ENCODE measurements at places on chromosomes 7 and 10.

- DNase-seq = no peak
These were observed 97.6 kb downstream of the PRPF18 start for GRCh38 chr10:13684252-13684791.

DNA sequence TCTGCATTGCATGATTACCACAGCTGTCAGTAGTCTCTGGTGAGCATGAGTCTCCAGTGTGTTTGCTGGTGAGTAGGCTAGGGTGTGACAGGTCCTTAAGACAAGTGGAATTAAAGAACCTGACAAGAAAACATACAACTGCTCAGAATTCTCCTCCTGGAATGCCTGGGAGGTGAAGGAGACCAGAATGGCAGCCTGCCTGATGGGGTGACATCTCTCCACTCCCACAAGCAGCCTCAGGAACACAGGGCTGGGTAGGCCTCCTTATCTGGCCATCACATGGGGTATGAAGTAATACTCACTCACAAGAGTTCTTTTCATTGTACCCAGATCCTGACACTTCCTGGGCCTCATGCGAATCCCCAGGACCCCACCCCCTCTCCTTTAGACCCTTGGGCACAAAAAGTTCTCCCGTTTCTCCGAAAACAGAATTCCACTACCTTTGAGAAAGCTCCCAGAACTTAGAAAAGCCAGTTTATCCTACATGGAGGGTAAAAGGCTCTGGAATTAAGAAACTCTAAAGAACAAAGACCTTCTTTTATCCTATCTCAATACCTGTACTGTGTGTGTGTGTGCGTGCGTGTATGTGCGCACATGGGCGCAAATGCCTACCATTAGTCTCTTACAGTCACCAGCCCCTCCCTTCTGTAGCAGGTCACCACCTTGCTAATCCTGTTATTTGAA, 33.4 kb upstream of the C1GALT1 start:
- DNase-seq = no peak

GRCh38 chr10:75972491-75973276, 541.3 kb downstream of the LRMDA start:
- DNase-seq = no peak

DNA sequence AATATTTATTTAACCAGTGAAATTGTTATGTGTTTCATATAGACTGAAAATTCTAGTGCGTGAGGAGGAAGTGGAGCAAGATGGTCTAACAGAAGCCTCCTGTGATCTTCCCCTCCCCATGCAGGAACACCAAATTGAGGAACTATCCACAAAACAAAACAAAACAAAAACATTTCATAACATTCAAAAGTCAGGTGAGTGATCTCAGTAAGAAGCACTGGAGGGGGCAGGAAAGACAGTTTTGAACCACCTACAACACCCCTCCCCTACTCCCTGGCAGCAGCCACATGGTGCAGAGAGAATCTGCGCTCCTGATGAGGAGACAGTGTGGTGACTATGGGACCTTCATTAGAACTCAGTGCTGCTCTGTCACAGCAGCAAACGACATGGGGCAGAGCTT, 221.9 kb upstream of the SEMA3C start:
- DNase-seq = no peak

All from activated CD8-positive, alpha-beta memory T cell treated with anti-CD3 and anti-CD28 coated beads, Interleukin-2, amount 10 ng/mL, durations not matched to agents 7 days and 5 days (primary cell).